ENCODE measurements at places on chromosomes 3 and 15.

- no peak for DNase-seq
Observed at GRCh38 chr3:12556314-12556689, 585 bp upstream of the MKRN2 start.

DNA sequence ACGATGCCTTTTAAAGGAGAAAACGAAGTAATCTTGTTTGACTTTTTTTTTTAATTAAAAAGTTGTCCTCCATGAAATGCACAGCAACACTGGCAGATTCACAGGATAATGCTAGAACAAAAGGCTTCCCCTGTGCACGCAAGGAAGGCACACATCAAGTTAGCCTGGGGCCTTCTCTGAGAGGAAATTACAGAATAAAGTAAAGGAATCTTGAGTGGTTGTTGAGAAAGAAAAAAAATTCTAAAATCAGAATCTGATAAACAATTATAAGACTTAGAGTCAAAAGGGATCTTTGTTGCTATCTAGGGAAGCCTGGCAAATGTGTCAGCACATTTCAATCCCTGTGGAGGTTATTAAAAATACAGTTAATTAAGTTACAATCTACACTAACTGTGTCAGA is 946.0 kb downstream of the IGSF11 start:
- no peak for DNase-seq

DNA sequence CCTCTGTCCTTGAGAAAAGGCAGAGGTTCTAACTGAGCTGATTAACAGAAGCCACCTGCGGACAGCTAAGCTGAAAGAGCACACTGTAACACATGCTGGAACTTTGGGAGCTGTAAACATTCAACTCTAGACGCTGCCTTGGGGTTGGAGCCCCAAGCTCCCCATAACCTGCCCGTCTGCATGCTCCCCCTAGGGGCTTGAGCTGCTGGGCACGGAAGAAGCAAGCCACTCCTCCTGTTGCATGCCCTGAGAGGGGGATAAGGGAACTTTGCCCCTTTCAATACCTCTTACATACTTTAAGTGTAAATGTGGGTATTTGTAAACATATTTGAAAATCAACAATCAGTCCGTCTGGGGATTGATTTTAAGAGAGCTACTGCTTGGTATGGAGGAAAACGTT is 188.4 kb downstream of the ADAMTSL3 start:
- no peak for DNase-seq

DNA sequence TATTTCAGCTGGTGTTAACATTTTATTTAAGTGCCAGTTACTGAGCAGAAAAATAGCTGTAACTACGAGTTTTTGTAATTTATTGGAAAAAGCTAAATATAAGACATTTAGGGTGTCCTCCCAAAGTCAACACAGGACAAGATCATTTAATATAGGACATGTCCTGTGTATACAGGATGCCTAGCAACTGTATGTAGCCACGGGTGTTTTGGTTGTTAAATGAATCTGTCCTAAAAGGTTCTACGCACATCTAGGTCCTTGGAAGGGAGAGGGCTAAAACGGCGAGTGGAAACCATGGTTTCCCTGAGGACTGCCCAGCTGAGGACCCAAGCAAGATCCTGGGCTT is 565 bp upstream of the ZNF621 start:
- no peak for DNase-seq

DNA sequence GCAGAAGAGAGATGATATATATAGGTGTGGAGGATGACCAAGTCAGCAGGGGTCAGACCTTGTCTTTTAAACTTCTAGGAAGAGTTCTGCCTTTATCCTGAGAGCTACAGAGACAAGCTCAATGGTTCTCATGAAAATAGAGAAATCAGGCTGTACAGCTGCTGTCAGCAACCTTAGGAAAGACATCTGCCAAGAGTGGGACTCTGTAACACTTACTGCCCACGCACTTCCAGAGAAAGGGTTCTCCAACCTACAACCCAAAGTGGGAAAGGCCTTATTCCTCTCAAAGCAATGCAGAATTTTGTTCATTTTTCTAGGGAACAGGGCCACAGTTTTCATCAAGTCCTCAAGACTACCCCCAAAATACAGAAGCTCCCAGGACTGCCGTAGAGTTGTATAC is 138.7 kb downstream of the STT3B start:
- no peak for DNase-seq

Data from activated naive CD4-positive, alpha-beta T cell treated with anti-CD3 and anti-CD28 coated beads, Interleukin-2, amount 50 U/mL, for 72 hours (primary cell).